ENCODE measurements at places on chromosomes 2 and 18. TPM values are rescaled to one million over a fixed set of nuclear protein-coding genes. Genes with fewer than 3 reads are reported as not detected.

Gene CCDC148
- not detected for total RNA-seq

Gene SLC30A3
- 0.45 TPM for total RNA-seq

Gene SAG
- total RNA-seq = not detected

Gene PTGR3
- total RNA-seq = 41.4 TPM

Gene ARL6IP6
- 48.7 TPM for total RNA-seq

Gene FARSB
- 21.5 TPM for total RNA-seq

Gene APLF
- 2.8 TPM for total RNA-seq

Gene PPM1B
- 60.9 TPM for total RNA-seq

Gene HSBP1L1
- total RNA-seq = 9.0 TPM

Gene TEX261
- total RNA-seq = 34.8 TPM

Gene VPS4B
- total RNA-seq = 77.0 TPM

Gene FIGN
- total RNA-seq = not detected

Gene GAL3ST2
- 0.23 TPM for total RNA-seq

Gene CDH19
- total RNA-seq = not detected

Gene AFF3
- 0.03 TPM for total RNA-seq

Gene KCNG2
- not detected for total RNA-seq

Gene CHRNA1
- total RNA-seq = not detected

Gene REG3G
- total RNA-seq = not detected

Gene LAMA1
- not detected for total RNA-seq

Gene SPP2
- not detected for total RNA-seq

Gene SERPINB12
- total RNA-seq = not detected

Data from activated CD4-positive, alpha-beta memory T cell treated with anti-CD3 and anti-CD28 coated beads, Interleukin-2, amount 10 ng/mL, durations not matched to agents 7 days and 5 days (primary cell).